ENCODE measurements at places on chromosomes 3 and 15.

- no peak for DNase-seq
Measured at GRCh38 chr3:137987723-137988122, 22.2 kb upstream of the CLDN18 start.

DNA sequence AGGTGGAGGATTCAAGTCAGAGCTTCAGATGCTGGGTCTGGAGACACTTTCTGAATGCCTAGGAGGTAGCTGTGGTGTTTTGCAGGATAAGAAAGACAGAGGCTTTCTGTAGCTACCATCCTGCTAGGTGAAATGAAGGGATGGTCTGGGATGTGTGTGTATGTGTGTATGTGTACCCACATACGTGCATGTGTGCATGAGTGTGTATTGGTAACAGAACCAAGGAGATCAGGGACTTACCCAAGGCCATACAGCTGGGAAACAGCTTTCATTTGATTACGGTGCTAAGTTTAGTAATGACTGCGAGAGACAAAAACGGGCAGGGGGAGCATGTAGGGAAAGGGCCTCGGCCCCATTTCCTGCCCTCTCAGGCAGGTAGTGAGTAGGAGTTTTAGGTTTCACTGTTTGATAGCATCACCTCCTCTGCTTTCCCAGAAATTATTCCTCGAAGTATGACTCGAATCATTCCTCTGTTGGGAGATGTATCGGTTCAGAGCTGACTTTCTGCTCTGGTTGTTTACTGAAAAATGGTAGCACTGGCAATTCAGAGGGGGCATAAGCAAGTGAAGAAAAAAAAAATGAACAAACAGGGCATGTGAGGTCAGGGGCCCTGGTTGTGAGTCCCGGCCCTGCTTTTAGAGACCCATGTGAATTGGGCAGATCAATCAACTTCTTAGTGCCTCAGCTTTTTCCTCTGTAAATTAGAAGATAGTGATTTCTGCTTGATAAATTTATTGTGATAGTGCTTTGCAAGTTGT, 130.7 kb downstream of the LPP start:
- no peak for DNase-seq

DNA sequence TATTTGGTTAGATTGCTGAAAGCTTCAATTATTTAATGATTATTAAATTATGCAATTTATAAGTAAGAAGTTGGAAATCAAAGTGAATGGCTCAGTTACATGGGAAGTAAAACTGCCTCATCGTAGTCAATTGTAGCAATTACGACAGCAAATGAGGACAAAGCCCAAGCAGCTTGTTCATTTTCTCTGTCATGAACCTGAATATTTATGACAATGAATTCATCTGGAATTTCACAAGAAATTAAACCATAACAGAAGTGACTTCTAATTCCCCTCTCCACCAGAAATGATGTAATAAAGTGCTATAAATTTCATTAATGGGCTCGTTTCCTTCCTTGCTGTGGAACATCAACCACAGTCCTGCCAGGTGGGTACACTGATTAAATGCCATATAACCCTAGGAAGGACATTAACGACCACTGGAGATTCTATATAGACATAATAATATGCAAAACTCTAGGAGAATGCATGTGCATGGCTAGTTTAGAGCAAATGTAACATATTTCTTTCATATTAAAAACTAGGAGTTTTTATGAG, 273.8 kb upstream of the DCBLD2 start:
- no peak for DNase-seq

DNA sequence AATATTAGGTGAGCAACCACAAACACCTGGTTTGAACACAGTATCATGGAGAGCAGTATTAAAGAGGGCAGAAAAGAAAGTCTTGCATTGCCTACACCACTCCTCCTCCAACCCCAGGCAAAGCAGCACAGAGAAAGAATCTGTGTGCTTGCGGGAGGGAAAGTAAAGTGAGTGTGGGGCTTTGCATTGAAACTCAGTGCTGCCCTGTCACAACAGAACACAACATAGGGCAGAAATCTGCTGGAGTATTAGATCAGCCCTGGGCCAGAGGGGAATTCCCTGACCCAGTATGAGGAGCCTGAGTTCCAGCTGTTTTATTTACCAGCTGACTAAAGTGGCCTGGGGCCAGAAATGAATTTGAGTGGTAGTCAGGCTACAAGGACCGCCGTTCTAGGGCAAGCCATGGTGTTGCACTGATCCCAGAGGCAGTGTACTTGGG, 75.5 kb downstream of the SPATA16 start:
- DNase-seq: no peak

GRCh38 chr3:160134454-160134853, 90.8 kb upstream of the C3orf80 start:
- no peak for DNase-seq

DNA sequence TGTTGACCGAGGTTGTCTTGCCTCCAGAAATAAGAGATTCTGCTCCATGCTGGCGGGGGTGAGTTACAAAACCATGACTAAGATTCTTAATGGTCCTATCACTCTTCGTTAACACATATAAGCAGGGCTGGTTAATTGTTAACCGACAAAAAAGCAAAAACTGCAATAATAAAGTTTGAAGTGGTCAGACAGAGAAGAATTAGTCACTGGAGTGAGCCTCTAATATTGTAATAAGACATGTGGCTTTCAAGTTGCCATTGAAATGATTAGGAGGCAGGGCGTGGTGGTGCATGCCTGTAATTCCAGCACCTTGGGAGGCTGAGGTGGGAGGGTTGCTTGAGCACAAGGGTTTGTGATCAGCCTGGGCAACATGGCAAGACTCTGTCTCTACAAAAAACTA, 78.4 kb upstream of the NR2F2 start:
- DNase-seq: no peak

DNA sequence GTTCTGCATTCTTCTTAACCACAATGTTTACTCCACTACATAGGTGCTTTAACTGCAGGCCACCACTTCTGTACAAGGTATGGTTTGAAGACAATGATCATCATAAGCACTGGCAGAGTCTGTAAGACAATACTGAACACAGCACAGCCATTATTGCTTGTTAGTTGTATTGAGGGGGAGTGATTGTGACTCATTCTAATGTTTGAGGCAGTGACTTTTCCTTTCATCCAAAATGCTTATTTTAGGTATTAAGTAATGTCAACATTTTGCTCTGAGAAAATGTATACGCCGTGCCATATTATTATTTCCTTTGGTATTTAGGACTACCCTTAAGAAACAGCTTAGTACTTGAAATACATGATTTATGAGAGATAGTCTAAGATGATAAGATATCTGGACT, 618.2 kb upstream of the ZNF717 start:
- no peak for DNase-seq

GRCh38 chr15:47565949-47566348, 151.4 kb upstream of the SEMA6D start:
- DNase-seq: no peak

- no peak for DNase-seq
Measured at GRCh38 chr3:126538316-126538715, 14.4 kb downstream of the CHST13 start.

- DNase-seq: no peak
Measured at GRCh38 chr15:78069462-78070029, 8.0 kb downstream of the TBC1D2B start.

DNA sequence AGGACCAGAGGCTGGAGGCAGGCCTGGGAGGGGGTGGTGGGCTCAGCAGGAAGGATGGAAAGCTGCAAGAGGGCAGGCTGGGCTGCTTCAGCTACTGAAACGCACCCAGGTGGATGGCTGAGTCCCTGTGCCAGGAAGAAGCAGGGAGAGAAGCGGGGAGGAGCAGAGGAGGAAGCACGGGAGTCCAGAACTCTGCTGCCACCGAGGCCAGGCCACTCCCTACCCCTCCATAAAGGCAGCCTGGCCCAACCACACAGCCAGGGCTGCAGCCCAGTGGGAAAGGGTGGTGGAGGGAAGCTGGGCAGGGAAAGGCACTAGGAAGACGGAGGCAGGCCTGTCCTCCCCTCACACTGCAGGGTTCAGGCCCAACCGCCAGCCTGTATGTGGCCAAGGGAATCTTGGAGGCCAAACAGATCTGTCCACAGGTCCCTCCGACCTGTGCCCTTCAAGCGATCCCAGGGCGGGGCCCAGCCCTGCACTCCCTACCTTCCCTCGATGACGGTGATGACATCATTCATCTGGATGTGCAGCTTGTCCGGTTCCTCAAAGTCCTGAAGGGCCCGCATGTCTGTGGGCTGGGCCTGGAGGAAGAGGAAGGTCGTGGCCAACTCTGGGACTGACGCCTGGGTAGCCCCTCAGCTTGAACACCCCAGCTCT, 30.5 kb downstream of the TNK2 start:
- no peak for DNase-seq

DNA sequence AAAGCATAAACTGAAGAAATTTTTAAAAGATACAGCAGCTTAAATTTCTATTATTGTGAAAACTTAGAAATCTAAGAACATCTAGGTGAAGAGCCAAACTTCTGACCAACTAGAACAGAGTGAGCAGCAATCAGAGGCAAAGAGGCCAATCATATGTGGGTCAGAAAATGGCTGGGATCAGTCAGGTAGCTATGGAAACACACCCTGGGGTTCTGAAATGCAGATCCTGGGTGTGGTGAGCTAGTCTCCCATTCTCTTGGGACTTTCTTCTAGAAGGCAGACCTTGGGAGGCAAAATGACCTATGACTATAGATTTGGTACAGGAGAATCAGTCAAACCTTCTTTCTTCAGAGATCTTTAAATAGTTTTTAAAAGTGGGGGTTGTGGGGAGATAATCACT, 385.8 kb downstream of the TBC1D5 start:
- DNase-seq: no peak

- DNase-seq: no peak
Measured at GRCh38 chr15:28113394-28114113, 14.4 kb upstream of the OCA2 start.

DNA sequence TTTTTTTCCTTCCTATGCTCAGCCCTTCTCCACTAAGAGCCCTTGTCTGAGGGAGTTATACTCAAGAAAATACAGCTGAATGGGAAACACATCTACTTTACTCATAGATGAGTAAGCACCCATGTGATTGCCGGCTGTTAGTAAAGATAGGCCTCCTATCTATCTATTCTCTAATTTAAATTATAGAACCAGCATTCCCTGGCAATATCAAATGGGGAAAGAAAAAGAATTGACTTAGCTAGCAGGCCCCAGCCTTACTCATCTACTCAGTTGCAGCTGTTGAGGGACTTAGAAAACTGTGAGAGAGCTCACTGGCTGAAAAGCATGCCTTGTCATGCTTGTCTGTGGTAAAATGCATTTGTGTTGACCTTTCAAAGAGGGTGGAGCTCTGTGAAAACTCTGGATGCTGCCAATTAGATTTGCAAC, 116.9 kb upstream of the LRRFIP2 start:
- DNase-seq: no peak

DNA sequence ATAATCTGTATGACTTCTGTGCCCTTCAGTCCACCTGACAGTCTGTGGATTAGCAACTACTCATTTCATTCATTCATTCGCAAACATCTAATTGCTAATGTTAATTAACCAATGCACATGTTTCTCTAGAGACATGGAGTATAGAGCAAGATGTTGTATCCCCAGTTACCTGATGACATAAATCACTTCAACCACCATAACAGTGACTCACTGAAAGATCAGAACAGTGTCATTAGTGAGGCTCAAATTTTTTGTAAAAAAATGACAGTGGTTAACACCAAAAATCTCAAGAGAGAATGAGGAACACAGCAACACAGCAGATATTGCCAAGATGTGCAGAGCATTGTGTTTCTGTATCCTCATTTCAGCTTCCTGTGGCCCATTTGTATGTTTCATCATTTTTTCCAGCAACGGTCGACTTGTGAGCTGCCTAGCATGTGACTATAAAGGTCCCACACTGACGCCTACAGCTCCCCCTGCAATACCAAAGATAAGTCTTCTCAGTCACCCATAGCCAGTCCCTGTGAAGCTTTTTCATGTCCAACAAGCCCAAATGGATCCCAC, 3.7 kb upstream of the PLD1 start:
- DNase-seq: no peak

DNA sequence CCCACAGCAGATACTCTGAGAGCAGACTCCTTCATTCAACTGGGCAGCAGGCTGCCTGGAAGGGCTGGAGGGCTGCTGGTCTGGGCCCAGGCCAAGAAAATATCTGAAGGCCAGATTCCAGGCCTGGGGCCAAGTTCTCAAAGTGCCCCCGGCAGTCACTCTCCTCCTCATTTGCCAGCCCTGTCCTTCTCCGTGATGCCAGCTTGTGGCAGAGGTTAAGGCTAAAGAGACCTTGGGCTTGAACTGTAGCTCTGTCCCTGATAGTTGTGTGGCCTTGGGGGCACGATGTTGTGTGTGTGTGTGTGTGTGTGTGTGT, 39.0 kb downstream of the FAM3D start:
- DNase-seq: no peak

DNA sequence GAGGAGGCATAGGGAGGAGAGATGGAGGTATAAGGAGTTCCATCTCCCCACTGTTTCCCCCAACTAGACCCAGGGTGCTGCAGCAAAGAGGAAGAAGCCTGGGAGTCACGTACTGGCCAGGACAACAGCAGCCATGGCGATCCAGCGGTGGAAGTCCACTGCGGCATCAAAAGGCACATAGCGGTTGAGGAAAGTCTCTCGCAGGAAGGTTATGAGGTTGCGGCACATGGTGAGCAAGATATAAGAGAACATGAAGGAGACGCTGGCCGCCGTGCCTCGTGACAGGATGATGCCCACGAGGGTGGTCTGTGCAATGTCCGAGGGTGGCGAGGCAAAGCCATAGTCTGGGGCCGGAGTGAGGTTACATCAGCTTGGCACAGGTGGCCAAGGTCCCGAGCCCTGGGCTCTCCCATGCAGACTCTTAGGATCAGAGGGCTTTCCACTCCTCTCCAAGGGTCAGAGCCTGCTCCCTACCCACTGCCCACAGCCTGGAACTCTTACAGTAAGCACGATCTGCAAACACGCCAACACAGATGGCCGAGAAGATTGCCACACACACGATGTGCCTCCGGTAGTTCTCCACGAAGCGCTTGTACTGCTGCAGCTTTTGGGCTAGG, 14.3 kb downstream of the DUOX2 start:
- no peak for DNase-seq

GRCh38 chr3:139020036-139020867, 474 bp downstream of the PRR23B start:
- no peak for DNase-seq

GRCh38 chr15:60118626-60119025, 114.5 kb downstream of the FOXB1 start:
- DNase-seq: no peak

- no peak for DNase-seq
Measured at GRCh38 chr3:191148131-191148530, 50.9 kb upstream of the OSTN start.

GRCh38 chr3:41126472-41126871, 72.8 kb upstream of the CTNNB1 start:
- DNase-seq: no peak

DNA sequence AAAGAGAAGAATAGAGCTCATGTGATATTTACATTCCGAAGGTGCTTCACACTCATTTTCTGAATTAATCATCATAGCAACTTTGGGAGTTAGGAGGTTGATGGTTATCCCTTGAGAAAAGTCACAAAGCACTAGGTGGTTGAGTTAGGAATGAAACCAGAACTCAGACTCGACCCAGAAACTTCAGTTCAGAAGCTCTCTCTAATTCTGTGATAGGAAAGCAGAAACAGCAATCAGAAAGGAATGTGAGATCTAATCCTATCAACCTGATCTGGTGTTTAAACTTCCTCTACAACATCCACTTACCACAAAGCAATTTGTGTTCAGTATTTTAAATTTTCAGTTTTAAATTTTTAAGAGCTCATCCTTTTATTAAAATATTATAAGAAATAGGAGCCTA, 211.2 kb downstream of the CNTN3 start:
- DNase-seq: no peak
